ENCODE measurements at places on chromosomes 5 and 9. TPM values are rescaled to one million over a fixed set of nuclear protein-coding genes. Genes with fewer than 3 reads are reported as not detected.

DNA sequence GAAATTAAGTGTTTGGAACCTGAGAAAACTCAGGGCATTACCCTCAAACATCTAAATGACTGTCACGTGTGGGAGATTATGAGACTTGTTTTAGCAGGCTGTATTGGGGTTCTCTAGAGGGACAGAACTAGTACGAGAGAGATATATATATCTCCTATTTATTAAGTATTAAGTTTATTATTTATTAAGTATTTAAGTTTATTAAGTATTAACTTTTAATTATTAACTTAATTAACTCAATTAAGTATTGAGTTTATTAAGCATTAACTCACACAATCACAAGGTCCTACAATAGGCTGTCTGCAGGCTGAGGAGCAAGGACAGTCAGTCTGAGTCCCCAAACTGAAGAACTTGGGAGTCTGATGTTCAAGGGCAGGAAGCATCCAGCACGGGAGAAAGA lies 113.8 kb downstream of the MELK start:
- H3K27ac ChIP-seq, result no peak overlapping the region
- no peaks in the 10 kb centered on the region for H3K4me1 ChIP-seq
- peaks cover 31% of the 10 kb centered on the region for H3K27me3 ChIP-seq
- H3K36me3 ChIP-seq, result peaks cover 2% of the 10 kb centered on the region

DNA sequence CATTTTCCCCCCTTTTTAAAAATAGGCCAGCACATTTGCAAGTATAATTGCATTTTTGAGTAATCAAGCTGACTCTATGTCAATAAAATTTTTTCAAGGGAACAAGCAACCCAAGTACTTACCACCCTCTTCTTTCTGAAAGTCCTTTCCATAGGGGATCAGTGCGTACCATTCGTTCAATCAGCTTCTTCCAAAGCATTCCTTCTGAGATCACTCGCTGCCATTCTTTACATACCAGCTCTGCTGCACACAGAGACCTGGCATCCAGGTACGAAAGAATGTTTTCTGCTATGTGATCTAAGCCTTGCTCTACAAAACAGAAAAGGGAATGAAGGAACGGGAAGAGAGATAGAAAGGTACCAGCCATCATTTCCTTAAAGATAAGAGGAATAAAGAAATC lies 106.6 kb downstream of the FBXW11 start:
- H3K27ac ChIP-seq, result peak overlapping the region; percentile 45
- DNase-seq, result no peak
- H3K36me3 ChIP-seq, result peaks cover 2% of the 10 kb centered on the region
- H3K4me3 ChIP-seq, result no peak overlapping the region
- H3K27me3 ChIP-seq, result no peaks in the 10 kb centered on the region

- no peak overlapping the region for H3K4me3 ChIP-seq
- no peak overlapping the region for H3K27ac ChIP-seq
- peaks cover 73% of the 10 kb centered on the region for H3K27me3 ChIP-seq
- DNase-seq, result no peak
- H3K4me1 ChIP-seq, result peaks cover 10% of the 10 kb centered on the region
Measured at GRCh38 chr5:33934176-33934575, 2.0 kb upstream of the RXFP3 start.

- peaks cover 4% of the 10 kb centered on the region for H3K4me1 ChIP-seq
- no peak for DNase-seq
- peaks cover 16% of the 10 kb centered on the region for H3K36me3 ChIP-seq
- no peak overlapping the region for H3K4me3 ChIP-seq
- H3K27ac ChIP-seq, result peak overlapping the region; percentile 32
- H3K27me3 ChIP-seq, result no peaks in the 10 kb centered on the region
Measured at GRCh38 chr5:67141644-67142043, 55.0 kb downstream of the CD180 start.

DNA sequence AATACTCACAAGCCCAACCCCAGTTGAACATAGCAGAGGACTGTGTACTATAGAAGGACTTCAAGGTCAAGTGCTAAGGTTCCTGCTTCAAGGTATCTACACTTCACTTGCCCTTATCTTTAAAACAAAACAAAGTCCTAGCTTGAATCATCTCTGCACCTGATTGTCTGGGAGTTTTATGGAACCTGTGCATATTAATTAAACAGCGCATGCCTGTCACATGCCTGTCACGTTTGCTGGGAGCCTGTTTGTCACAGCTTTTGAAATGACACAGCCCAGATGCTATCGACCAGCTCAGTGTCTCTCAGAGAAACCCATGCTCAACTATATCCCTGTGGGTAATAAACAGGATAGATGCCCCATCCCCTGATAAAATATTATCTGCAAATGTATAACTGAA lies 476.0 kb downstream of the ZSWIM6 start:
- H3K4me3 ChIP-seq, result no peak overlapping the region
- peaks cover 28% of the 10 kb centered on the region for H3K27me3 ChIP-seq
- DNase-seq, result no peak
- H3K36me3 ChIP-seq, result peaks cover 10% of the 10 kb centered on the region
- H3K4me1 ChIP-seq, result no peaks in the 10 kb centered on the region

GRCh38 chr9:116465576-116466270 lies 221.4 kb upstream of the TRIM32 start:
- no peaks in the 10 kb centered on the region for H3K36me3 ChIP-seq
- no peak for DNase-seq
- H3K27me3 ChIP-seq, result no peaks in the 10 kb centered on the region
- H3K27ac ChIP-seq, result no peak overlapping the region

- H3K4me1 ChIP-seq, result no peaks in the 10 kb centered on the region
- DNase-seq, result no peak
- H3K27me3 ChIP-seq, result peaks cover 23% of the 10 kb centered on the region
- no peak overlapping the region for H3K27ac ChIP-seq
- H3K36me3 ChIP-seq, result peaks cover 6% of the 10 kb centered on the region
Measured at GRCh38 chr5:159130871-159131270, 31.2 kb upstream of the EBF1 start.

GRCh38 chr9:75797085-75797580 lies 93.3 kb upstream of the PCSK5 start:
- no peaks in the 10 kb centered on the region for H3K4me1 ChIP-seq
- H3K27ac ChIP-seq, result no peak overlapping the region
- no peak for DNase-seq
- no peak overlapping the region for H3K4me3 ChIP-seq
- no peaks in the 10 kb centered on the region for H3K36me3 ChIP-seq

- no peak overlapping the region for H3K27ac ChIP-seq
- peaks cover 2% of the 10 kb centered on the region for H3K4me1 ChIP-seq
- H3K36me3 ChIP-seq, result peaks cover 6% of the 10 kb centered on the region
- H3K4me3 ChIP-seq, result no peak overlapping the region
- no peak for DNase-seq
Measured at GRCh38 chr5:6606884-6607558, 25.8 kb downstream of the NSUN2 start.

DAPK1 gene
- 1.7 TPM for total RNA-seq

HBEGF gene
- 3.2 TPM for total RNA-seq

CRAT gene
- 23.3 TPM for total RNA-seq

PCA3 gene
- not detected for total RNA-seq

CCNO gene
- total RNA-seq, result not detected

LCN15 gene
- not detected for total RNA-seq
